ENCODE measurements at places on chromosomes 5 and 9.

- DNase-seq: no peak
Observed at GRCh38 chr5:32302835-32303754, 9.6 kb downstream of the MTMR12 start.

GRCh38 chr9:117815315-117815714, 111.1 kb downstream of the TLR4 start:
- DNase-seq: no peak

DNA sequence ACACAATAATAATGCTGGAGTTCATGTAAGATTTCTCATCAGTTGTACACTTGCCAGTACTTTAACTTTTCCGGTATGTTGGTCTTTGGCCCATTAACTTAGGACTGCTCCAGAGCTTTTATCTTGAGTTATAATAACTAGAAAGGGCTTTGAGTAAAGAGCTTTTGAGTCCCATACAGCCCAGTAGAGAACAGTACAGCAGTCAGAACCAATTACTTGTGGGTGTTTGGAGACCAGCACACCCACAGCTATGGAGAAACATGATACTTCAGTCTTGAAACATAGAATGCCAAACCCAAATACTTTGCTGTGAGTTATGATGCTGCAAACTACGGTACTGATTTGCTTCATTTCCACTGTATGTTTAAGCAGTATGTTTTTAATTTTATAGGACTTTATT, 374.3 kb downstream of the CCDC171 start:
- DNase-seq: no peak

GRCh38 chr9:37426846-37427245, 4.3 kb downstream of the GRHPR start:
- DNase-seq: no peak

DNA sequence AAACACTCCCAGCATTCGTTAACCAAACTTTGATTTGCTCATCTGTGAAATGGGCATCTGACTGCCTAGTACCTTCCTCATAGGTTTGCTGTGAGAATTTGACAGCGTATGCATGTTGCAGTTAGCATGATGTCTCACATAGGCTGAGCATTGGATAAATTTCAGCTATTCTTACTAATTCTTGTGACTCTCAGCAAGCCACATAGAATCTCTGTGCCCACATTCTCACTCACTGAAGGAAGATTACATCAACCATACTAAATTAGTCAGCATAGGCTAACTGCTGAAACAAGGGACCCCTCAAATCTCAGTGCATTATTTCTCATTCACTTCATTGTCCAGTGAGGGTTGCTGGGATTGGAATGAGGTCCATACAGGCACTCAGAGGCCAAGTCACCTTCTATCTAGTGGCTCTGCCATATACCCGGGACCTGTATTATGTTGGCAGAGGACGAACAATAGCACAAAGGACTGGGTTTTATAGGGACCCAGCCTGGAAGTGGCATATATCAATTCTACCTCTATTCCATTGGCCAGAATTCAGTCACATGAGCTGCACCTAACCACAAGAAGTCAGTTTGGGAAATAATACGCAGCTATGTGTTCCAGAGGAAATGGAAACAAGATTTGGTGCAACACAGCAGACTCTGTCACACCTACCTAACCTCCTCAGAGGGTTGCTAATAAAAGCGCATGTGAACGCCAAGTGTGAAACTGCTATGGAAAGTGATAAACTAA, 4.2 kb upstream of the PTGER4 start:
- no peak for DNase-seq

DNA sequence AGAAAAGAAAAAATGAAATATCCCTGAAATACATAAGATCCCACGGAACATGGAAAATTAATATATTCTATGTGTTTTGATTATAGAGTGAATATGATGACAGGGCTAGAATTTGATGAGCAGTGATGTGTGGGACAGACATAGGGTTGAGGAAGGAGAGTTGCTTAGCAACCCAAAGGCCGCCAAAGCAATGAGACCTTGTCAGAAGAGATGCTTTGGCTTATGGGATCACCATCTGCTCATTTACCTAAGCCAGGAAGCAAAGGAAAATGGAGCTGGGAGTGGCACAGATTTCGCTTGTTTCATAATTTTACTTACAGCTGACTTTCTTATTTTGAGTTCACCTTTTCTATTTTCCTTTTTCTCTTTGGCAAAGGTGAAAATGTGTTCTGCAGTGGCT, 20.9 kb upstream of the HAPLN1 start:
- DNase-seq: no peak

DNA sequence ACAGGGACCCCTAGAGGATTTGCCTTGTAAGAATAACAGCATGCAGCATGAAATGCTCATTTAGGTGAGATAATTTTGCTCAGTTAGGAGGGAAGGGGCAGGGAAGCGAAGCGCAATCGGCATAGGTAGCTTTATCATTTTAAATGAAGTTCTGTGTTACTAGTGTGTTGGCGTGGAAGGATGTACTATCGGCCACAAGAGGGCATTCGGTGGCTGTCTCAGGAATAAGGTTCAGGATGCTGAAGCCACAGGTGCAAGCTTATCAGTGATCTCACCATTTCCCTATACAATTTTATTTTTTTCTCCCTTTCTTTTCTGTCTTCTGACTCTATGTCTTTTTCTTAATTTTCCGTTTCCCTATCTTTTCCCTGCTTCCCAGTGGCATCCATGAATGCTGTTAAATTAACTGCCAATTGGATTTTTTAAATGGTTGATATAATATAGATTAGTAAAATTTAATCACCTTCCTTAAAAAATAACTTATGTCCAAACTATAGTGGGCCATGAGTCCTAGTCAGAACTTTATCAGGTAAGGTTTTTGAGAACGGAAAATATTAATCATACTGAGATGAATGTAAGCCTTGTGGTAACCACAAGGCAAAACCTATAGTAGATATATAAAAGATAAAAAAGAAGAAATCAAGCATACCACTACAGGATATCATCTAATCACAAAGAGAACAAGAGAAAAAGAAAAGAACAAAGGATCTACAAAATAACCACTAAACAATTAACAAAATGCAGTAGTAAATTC, 1.2 kb upstream of the INSL6 start:
- peak; percentile 21 for DNase-seq

- no peak for DNase-seq
Observed at GRCh38 chr9:94014066-94014654, 59.0 kb upstream of the BARX1 start.

- no peak for DNase-seq
Observed at GRCh38 chr5:72510610-72511181, 3.5 kb upstream of the ZNF366 start.

DNA sequence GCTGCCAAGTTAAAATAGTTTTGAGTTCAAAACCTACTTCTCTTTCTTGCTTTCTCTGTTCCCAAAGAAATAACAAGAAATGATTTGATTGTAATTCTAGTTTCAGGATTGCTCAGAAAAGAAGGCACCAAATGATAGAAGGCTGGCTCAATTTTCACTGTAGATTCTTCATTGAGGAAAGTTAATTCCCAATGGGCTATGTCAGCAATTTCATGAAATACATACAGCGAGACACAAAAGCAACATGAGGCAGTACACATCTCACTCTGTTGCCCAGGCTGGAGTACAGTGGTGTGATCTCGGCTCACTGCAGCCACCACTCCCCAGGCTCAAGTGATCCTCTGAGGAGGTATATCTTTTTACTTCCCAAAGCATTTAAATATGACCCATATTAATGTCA, 1659.9 kb upstream of the C9orf72 start:
- no peak for DNase-seq

DNA sequence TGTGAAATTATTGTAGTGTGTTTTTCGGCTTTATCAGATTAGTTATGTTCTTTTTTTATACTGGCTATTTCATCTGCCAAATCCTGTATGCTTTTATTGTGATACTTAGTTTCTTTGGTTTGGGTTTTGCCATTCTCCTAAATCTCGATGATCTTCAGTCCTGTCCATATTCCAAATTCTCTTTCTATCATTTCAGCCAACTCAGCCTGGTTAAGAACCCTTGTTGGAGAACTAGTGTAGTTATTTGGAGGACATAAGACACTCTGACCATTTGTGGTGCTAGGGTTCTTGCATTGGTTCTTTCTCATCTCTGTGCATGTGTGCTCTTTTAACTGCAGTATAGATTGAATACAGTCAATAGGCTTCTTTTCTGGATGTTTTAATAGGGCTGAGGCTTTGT, 187.0 kb upstream of the CCNH start:
- no peak for DNase-seq

GRCh38 chr9:136075881-136076678, 19.0 kb downstream of the NACC2 start:
- no peak for DNase-seq

DNA sequence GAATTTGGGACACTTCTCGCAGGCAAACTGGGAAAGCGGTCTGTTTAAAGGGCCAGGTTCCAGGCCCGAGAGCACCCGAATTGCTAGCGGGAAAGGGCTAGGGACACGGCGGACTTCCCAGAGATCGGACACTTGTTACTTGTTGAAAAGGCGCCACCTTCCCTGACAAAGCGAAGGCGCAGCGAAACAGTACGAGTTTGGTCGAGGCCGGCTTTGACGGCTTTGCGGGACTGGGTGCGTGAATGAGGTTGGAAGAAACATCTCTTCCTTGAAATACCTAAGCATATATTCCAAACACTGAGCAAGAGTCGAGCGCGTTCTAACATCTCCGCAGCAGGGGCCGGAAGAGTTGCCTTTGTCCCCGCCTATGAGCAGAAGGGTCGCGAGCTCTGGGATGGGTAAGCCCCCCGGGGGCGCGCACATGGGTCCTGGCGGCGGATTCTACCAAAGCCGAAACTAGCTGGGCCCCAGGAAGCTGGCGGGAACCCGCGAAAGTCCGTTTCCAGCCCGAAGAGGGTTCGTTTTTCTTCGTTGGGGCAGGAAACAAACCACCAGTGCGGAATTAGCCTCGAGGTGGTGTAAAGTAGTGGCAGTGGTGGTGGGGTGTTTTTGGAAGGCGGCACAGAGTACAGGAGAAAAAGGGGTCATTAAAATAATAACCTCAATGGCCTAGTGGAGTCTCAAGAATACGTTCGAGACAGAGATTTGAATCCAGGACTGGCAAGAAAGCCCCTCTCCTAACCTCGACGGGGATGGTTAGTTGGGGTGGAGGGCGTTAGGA, 1.5 kb downstream of the GDNF start:
- no peak for DNase-seq

GRCh38 chr5:135535820-135536801, at the start of gene NEUROG1:
Gene NEUROG1 (minus strand): TSS chr5:135535964. CDS start chr5:135535690, 274 bp downstream.
- no peak for DNase-seq

DNA sequence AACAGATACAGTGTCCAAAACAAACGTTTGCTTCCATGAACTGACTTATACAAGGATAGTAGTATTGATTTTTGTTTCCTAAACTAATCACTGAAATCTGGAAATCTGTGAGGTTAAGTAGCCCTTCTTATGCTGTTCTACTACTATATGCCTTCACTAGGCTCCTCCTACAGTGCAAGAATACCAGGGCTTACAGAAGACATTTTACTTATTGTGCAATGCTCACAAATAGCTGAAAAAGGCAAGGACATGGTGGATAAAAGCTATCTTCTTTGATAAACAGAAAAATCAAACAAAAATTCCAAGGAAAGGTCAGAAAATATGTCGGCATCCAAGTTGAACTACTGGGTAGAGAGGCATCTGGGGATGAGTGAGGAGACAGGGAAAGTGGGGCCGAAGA, 61.9 kb downstream of the OXCT1 start:
- no peak for DNase-seq

DNA sequence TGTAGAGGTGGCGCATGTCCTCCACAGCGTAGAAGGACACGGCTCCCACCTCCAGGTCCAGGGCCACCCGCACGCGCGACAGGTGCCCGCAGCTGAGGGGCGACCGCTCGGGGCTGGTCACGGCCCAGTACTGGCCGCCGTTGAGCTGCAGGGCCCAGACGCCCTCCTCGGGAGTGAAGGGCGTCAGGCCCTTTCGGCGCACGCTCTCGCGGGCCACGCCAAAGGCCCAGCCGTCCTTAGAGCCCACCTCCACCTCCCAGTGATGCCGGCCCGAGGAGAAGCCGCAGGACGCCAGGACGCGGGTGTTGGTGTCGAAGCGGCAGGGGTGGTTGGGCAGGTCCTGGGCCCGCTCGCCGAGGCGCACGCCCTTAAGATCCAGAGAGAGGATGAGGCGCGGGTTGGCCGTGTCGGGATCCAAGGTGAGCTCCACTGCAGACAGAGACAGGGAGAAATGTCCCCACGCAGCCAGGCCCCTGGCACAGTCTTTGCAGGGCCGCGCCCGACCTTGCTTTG, 9.7 kb downstream of the TRIM7 start:
- DNase-seq: no peak

GRCh38 chr9:83285445-83286225, 222.7 kb upstream of the RASEF start:
- DNase-seq: no peak

DNA sequence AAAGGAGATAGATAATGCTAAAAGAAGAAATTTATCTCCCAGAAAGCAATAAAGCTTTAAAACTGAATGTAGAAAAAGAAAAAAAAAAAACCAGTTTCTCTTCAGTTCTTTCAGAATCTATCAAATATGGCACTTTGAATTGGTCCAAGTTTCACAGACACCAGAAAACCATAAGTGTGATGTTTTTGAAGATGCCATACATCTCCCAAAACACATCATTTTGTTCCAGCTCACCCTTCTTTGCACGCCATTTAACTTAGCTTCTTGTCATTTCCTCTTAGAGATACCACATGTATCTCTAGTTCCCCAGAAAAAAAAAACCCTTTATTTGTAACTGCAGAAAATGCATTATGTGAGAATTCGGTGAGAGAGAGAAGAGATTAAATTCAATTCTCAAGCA, 46.1 kb upstream of the MAMDC2 start:
- DNase-seq: no peak

DNA sequence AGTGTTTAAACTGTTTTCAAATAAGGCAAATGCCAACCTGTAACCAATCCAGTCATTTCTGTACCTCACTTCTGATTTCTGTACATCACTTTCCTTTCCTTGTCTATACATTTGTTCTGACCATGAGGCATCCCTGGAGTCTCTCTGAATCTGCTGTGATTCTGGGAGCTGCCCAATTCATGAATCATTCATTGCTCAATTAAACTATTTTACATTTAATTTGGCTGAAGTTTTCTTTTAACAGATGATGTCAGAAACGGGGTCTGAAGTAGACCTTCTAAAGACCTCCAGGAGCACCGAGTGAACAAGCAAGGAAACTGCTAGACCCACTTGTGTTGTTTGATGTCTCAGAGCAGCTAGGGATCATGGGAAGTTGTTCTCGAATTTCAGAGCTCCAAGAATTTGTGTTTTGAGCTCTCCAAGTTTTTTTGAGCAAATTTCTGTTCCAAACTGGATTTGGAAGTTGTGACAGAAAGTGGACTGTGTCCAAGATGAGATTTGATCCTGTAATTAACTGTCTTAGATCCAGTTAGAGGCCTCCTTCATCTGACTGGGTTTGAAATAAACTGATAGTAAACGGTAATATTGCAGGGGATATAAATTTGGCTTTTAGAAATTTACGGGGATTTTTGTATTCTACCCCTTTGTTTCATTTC, 490.8 kb upstream of the ST8SIA4 start:
- no peak for DNase-seq

DNA sequence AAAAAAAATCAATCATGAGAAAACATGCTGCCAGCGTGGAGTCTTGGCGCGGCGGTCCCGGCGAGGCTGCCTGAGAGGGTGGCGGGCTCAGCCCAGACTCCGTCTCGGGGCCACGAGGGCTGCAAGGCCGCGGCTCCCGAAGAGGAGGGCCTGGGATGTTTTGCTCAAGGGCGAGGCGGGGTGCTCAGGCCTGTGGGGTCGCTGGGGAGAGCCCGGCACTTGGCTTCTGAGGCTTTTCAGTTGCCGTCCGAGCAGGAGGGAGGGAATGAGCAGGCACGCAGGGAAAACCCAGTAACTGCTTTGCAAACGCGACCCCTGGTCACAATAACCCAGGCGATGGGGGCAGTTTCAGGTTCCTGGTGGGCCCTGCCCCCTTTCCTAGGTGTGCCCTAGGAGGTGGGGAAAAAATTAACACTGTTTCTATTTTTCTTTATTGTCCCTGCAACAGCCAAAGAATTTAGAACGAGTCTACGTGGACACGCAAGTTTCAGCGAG, 3.2 kb upstream of the IRX2 start:
- DNase-seq: no peak
